ENCODE measurements at places on chromosomes 5 and 9.
A peak's percentile ranks its signal among the peaks of the same experiment; 100 is the strongest.

GRCh38 chr5:135491038-135491551 lies 38.9 kb upstream of the TIFAB start:
- DNase-seq = no peak

DNA sequence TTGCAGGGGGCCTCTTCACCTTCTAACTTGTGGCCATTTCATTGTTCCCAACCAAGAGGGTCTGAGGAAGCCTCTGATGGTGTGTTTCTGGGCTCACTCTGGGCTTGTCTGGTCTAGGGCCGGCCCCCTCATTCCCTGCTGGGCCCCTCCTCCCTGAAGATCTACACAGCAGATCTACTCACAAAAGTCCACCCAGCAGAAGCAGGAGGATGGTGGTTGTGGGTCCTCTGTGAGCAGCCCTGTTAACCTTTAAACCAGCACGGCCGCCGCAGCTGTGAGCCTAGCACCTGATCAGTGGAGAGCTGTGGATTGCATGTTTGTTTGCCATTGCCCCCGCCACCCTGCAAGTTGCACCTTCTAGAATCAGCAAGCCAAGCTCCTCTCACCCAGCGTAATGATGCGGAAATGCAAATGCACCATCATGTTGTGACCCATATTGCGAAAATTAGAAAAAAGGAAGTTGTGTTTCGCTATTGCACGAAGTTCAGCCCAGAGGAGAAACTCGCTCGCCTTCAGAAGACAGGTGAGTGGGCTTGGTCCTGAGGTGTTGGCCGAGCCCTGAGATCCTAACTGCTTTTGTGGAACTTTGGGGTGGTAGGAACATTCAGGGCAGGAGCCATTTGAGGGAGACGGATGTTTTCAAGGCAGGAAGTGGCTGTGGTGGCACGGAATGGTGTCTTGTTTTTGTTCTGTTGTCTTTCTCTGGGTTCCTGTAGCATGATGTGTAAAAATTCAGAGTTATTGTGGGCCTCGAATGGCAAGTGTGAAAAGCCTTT lies 16.7 kb downstream of the FGD3 start:
- peak; percentile 48 for DNase-seq

DNA sequence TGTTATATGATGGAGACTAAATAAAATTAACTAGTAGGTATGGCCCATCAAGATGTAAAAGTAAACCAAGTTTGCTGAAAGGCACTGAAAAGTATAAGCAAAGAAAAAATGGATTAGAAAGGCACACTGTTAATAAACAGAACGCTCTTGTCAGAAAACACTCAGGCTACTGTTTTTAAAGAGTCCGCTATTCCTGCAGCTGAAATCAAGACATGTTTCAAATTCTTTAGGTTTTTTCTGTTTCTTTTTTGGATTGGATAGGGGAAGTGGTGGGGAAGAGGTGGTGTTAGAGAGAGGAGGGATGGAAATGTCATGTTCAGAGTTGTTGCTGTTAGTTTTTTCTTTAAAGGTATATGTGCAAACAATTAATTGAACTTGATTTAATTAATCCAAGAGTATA lies 17.5 kb downstream of the OSTF1 start:
- no peak for DNase-seq

DNA sequence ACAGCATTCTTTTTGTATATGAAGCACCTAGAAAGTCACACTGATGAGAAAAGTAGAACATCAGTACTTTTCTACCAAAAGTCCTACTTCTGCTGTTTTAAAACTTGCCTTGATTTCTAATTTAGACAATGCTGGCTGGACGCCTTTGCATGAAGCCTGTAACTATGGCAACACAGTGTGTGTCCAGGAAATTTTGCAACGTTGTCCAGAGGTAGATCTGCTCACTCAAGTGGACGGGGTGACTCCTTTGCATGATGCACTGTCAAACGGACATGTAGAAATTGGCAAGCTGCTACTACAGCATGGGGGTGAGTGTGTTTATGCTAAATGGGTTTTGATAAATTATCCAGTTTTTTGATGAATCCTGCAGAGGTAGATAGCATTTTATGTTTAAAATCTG lies 73.5 kb downstream of the SLF1 start:
- no peak for DNase-seq

- DNase-seq = no peak
These were observed 153.3 kb upstream of the ERCC6L2 start for GRCh38 chr9:95722141-95722540.

DNA sequence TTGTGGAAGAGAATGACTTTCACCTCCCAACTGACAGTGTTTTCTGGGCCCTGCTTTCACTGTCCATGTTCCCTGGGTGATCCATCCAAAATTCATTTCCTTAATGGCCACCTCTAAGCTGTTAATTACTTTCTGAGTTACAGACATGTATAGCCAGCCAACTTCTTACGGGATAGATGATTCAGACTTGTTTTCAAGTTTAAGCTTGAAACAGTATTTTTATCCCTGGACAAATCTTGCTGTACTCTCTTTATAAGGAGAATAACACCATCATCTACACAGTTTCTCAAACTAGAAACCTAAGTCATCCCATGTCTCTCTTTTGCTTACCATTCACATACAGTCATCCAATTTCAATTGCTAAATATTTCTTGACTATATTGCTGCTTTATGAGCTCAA lies 6.9 kb downstream of the FAM174A start:
- DNase-seq = no peak

- no peak for DNase-seq
These were observed 178.9 kb downstream of the SH3GL2 start for GRCh38 chr9:17757816-17758215.
